CD4-positive, alpha-beta T cell treated with Interleukin-21 for 1 hour (primary cell): ENCODE measurements at places on chromosomes 3 and 15.
A peak's percentile ranks its signal among the peaks of the same experiment; 100 is the strongest.

DNA sequence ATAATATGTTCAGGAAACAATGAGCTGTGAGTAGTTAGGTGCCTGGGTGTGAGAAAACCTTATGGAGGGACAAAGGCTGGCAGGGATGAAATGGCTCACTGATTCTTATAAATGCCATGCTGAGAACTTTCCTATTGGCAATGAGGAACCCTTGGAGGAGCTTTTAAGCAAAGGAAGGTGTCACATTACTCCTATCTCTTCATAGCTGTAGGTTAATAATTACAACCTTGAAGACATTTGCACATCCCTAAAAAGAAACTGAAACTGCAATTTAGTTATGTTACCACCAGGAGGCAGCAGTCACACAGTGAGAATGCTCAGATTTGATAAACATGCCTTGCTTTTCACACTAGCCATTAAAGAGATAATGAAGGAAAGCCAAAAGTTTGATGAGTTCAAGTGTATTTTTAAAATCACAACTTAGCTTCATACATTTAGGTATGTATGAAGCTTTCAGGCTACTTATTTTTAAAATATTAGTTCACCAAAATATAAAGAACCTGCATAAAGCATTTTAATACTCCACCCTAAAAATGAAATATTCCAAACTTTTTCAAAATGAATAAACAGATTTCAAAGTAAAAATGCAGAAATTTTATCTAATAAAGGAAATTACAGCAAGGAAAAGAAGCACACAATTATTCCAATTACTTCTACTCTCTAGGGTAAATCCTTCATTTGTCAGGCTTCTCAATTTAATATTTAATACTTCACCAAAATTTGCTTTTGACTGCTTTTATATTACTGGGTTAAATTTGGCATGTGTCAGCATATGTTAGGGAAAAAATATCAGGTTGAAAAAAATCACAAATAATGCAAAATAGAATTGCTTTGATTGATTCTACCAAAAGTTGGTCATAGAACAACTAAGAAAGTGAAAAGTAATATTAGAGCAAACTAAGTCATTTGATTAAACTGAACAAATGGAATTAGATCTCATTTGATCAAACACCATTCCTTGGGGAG, 136.9 kb upstream of the SLC2A2 start:
- peak; percentile 51 for DNase-seq

DNA sequence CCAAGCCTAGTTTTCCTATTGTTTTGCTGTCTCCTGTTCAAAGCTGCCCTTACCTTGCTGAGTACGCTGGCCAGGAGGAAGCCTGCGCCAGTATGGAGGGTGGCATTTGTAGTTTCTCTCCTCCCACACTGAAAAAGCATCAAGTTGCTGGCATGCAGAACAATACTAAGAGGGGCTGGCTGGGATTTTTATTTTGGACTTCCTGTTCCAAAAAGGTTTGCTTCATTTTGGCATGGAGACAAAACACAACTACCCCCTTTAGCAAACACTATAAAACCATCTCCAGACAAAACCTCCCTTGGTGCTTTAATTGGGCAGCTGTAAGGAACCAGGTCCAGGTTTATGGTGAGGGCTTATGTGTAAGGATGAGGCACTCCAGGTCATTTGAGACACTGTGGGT, 457.6 kb downstream of the PDCD6IP start:
- no peak for DNase-seq

DNA sequence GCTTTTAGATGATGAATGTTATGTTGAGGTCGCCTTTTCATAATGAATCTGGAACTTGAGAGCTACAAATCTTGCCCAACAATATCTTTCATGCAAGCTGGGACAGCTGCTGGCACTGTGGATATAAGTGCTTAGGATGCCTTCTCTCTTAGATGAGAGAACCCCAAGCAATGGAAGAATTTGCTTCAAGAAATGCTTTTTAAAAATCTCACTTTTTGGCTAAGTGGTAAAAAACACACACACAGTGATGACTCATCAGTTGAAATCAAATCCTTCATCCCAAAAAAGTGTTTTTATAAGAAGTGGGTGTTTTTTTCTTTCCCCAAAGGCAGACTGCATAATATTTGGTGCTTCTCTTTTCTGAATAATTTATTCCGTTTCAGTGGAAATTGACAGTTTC, 38.4 kb upstream of the GALNT15 start:
- no peak for DNase-seq

- no peak for DNase-seq
Measured at GRCh38 chr15:36075333-36075732, 504.1 kb upstream of the CDIN1 start.

DNA sequence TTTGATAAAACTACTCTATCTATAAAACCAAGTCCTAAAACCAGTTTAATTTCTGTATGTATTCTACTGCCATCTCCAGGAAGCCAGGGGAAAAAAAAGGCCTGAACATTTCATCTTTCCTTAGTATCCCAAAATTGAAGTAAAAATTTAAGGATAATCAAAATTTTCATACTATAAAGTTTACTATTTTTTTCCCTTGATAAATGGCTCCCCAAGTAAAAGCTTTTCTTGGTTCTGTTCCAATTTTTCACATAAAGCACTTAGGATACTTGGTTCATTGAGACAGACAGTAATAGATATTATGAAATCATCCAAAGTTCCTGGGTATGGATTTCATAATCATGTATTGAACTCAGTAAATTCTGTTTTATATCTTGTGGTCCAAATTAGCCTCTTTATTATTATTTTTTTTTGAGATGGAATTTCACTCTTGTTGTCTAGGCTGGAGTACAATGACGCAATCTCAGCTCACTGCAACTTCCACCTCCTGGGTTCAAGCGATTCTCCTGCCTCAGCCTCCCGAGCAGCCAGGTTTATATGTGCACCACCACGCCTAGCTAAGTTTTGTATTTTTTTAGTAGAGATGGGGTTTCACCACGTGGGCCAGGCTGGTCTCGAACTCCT, 34.5 kb downstream of the ICE2 start:
- DNase-seq = peak; percentile 3

GRCh38 chr3:141476033-141476432, 10.8 kb upstream of the RASA2 start:
- peak; percentile 52 for DNase-seq

DNA sequence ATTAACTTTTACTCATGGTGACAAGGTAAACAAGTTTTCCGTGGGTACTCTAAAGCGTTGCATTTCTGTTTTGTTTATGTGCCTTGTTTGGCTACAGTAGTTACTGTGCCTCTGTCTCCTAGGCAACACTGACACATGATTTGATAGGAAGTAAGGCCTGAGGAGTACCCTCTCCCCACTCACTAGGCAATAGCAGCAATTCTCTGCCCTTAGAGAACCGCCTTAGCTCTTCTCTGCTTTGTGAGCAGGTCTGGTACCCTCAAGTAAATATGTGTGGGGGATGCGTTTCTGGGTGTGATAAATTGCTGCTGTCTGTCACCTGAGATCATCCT, at the start of gene IL5RA:
TSS of gene IL5RA (minus strand) at position 76 of the 332 bp plus-strand sequence. CDS start 5,390 bp downstream, outside the sequence.
- DNase-seq = peak; percentile 75

- DNase-seq = no peak
Measured at GRCh38 chr15:81182756-81183438, 13.8 kb upstream of the IL16 start.

- DNase-seq = no peak
Measured at GRCh38 chr3:23940775-23941174, 4.3 kb upstream of the NR1D2 start.

DNA sequence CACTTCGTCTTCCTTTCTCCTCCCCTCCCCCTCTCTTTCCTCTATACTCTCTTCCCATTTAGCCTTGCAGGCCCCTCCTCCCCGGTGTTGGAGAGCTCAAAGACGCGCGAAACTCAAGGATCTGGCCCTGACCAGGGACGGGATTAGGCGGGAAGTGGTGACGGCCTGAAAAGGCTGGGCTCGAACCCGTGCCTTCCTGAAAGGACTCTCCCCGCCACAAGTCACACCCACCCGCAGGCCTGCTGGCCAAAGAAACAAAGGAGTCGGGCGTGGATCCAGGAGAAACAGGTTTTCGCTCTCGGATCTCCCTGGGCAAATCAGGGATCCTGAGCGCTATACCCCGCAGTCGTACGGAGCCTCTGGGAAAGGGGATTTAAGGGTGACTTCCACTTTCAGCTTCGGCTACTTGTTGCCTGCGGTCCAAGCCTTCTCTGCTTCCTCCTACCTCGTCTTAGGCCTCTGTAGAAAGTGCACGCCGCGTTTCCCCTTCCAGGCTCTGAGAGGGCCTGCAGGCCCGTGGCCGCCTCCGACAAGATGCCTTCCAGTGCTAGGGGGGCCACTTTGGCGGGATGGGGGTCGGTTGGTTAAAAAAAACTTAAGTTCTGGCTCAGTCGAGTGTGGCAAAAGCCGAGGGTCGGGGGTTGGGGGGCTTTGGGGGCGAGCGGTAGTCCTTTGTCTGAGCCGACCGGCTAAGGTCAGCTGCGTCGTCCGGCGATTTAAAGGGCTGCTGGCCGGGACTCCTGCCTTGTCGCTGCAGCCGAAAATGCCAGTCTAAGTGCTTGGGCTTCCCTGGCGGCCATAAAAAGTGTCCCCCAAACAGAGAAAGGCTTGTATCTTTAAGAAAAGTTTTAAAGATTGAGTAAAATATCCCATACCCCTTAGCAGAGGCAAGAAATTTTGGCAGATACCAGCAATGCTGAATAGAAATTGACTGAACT, 8.2 kb downstream of the ZIC4 start:
- no peak for DNase-seq

DNA sequence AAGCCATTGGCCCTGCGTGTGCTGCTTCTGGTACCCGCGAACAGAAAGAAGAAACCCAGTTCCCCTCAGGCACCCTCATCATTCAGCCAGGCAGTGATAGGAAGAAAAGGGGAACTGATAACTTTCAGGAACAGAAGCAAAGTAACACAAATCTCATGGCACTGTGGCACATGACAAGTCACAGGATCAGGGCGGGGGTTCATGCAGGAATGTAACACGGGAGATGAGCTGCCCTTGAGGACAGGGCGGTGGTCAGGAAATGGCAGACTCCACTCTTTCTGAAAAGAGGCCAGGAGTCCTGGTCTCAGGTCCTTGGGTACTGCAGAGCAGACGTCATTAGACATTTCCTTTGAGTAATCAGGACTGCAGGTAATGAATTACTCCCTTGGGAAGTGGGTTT, 95.5 kb downstream of the CCNL1 start:
- no peak for DNase-seq

DNA sequence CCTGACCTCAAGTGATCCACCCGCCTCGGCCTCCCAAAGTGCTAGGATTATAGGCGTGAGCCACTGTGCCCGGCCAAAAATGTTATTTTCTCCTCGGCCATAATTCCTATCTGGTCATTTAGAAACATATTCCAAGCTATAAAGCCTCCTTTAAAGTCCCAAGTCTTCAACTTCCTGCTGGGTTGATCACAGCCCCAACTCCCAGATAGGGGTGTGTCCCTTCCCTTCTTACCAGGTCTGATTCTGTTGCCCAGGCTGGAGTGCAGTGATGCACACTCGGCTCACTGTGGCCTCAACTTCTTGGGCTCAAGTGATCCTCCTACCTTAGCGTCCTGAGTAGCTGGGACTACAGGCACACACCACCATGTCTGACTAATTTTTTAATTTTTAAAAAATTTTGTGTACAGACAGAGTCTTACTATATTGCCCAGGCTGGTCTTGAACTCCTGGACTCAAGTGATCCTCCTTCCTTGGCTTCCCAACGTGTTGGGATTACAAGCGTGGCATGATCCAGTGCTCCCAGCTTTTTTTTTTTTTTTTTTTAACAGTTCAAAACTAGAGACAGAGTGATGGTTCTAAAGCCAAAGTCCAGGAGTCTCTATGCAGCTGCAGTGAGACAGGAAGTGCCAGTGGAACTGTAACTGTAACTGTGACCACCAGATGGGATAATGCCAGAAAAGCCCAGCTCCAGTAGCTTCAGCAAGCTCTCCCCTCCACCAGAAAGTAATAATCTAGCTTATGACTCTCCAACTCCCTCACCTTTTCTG, 8.2 kb upstream of the PRKAR2A start:
- DNase-seq = no peak

DNA sequence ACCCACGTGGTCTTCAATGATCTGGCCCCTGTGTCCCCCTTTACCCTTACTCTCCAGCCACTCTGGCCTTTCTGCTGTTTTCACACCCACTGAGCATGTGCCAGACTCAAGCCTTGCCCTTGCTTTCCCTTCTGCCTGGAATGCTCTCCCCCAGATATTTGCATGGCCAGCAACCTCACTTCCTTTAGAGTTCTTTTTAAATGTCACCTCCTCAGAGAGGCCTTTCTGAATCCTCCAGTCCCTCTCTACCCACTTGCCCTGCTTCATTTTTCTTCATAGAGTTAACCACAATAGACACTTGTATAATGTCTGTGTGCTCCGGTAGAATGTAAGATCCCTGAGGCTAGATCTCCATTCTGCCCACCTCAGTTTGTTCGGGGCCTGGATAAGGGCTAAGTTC, 39.4 kb upstream of the TIPARP start:
- DNase-seq = no peak

GRCh38 chr15:59501597-59501996, 63.6 kb downstream of the FAM81A start:
- no peak for DNase-seq

DNA sequence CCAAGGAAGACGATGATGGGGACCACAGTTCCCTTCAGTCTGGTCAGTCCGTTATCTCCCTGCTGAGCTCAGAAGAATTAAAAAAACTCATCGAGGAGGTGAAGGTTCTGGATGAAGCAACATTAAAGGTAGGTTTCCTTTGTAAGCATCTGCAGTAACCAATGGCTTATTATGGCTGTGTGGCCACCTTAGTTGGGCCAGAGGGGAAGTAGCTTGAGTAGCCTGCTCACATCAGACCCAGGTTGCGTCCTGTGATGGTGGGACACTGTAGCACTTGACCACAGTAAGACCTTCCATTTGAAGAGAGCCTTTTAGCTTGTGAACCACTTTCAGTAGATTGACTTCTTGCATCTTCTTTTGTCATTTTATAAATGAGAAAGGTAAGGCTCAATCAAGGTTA, 22.6 kb downstream of the STARD5 start:
- DNase-seq = no peak

- no peak for DNase-seq
Measured at GRCh38 chr15:82165948-82166376, 96.6 kb downstream of the EFL1 start.

DNA sequence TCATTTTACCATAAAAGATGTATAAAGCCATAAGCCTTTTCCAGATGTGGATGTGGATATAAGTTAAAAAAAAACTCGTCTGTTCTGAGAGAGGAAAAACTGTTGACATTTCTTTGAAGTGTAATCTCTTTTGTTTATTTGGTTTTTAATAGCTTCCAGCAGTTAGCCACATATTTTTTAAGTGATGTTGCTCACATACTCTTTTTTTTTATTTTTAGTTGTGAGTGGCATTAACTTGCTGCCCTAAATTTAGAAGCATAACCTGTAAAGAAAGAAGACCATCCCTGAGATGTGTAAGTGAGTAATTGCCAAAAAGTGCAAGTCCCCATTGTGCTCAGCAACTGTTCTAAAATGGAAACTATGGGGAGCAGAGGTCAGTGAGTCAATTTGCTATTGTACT, 415.9 kb upstream of the MDFIC2 start:
- DNase-seq = no peak

DNA sequence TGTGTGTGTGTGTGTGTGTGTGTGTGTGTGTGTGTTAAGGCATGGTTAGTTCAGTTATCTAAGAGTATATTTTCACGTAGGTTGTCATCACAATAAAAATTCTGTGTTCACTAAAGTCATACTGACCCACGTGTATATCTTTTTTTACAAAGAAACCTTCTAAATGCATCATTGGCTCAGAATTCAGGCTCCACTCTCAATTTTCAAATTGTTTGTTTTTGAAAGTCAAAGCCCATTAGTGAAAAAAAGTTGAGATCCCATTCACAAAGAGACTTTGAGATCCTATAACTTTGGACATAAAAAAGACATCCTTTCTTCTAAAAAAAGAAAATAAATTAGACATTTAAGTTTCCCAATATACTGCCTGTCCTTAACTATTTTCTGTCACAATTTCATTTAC, 59.3 kb downstream of the GBE1 start:
- DNase-seq = no peak
